Glomerular endothelial cell (primary cell): ENCODE measurements at places on chromosomes 13 and 19. TPM values are rescaled to one million over a fixed set of nuclear protein-coding genes. Genes with fewer than 3 reads are reported as not detected.

Gene CLEC17A
- total RNA-seq: not detected in 2 replicates

DNA sequence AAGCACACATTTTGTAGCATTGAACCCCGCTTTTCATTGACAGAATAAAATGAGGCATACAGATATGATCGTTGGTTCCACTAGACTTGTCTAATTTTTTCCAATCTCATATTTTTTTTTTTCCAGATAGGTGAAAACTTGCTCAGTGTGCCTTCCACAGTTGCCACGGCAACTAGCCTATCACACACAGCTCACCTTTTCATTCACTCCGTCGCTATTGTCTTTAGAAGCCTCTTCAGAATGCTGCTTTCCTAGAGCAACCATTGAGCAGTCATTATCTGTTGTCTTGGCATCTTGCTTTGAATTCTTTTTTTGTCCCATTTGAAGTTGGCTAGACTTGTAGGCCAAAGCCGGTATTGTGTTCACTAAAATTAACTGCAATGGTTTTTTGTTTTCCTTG is 37.7 kb upstream of the ESD start:
- no peak for DNase-seq

- no peak for DNase-seq
These were observed 105.7 kb downstream of the DNAJC15 start for GRCh38 chr13:43129066-43129465.

GRCh38 chr13:37475151-37475550 is 123.4 kb downstream of the POSTN start:
- no peak for DNase-seq

DNA sequence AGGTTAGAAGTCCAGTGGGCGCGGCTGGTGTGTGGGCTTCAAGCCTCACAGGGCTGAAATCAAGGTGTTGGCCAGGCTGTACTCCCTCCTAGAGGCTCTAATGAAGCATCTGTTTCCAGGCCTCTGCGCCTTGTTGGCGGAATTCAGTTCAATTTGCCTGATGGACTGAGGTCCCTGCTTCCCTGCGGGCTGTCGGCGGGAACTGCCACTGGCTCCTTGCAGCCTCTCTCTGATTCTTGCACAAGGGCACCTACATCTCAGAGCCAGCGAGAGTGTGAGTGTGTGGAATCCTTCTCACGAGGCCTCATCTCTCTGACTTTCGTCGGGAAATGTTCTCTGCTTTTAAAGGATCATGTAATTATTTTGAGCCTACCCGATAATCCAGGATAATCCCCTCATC is 128.6 kb downstream of the DLEU7 start:
- DNase-seq: no peak

GRCh38 chr19:46634045-46634655 is 1.9 kb downstream of the GNG8 start:
- DNase-seq: no peak

GRCh38 chr19:44925114-44925891 is 10.9 kb downstream of the APOC1 start:
- DNase-seq: no peak
